ENCODE measurements at places on chromosomes 4 and X.

DNA sequence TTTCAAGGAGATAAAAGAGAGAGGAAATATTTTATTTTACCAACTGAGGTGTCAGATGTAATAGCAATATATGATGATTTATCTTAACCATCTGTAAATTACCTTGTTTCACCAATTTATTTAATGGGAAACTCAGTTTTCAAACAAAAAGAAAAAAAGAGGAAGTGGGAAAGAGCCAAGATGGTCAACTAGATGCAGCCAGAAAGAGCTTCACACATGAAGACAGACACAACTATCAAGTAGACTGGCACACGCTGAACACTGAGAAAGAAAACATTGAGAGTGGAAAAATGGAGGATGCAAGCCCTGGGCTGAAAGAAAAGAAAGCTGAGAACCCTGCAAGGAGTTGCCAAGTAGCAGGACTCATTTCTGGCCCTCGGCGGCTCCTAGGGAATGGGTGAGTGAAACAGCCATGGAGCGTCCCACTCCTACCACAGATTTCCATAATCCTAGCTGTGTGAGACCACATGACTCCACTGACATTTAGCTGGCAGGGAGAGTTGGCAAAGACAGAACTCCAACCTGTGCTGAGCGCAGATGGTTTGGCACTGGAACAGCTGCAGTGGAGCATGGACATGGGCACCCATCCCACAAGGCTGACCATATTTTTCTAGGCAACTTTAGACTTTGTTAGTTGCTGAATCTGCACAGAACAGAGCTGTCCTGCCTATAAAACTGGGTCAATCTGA is 409.3 kb downstream of the FAM47B start:
- DNase-seq = no peak

- peak; percentile 83 for DNase-seq
Observed at GRCh38 chr4:2800691-2801596, 8.1 kb downstream of the SH3BP2 start.

DNA sequence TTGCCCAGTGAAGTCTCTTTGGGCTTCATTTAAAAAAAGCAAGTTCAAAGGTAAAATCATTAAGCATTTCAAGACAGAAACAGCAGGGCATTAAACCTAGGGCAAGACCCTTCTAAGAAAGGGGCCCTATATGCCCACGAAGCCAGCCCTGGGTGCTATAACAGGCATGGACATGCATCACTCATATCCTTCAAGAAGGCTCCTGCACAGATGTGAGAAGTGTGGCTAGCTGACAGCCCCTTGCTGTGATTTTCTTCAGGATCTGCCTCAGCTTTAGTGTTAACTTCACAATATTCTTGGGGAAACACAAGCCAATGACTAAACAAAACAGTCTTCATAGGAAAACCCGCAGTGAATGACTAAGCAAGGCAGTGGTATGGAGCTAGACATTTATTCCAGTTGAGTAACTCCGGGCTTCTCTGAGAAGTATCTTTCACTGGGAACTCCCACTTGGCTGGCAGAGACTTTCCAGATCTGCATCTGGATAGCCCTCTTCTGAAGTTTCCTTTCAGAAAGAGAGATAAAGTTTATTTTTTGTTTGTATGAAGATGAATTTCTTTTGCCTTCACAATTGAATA is 11.9 kb upstream of the MAOA start:
- no peak for DNase-seq

DNA sequence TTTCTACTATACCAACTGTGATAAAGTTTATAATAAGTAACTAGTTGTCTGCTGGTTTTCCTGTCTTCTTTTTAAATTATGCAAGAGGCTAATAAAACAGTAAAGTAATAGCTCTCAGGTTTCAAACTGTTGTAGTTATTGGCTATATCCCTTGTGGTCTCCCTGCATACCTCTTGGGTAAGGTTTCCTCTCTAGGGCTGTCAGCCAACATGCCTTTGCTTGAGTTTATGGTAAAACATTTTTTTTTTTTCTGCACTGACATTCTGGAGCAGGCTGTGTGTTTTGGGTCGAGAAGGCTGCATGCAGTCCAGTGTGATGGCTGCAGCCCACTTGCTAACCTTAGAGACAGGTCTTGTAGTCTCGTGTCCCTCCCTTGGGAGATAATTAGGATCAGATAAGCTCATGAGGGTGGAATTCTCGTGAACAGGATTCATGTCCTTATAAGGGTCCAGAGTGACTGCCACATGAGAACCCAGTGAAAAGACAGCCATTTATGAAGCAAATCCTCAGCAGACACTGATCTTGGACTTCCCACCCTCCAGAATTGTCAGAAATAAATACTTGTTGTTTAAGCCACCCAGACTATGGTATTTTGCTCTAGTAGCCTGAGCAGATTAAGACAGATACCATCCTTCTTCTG is 831.2 kb downstream of the CCSER1 start:
- no peak for DNase-seq

DNA sequence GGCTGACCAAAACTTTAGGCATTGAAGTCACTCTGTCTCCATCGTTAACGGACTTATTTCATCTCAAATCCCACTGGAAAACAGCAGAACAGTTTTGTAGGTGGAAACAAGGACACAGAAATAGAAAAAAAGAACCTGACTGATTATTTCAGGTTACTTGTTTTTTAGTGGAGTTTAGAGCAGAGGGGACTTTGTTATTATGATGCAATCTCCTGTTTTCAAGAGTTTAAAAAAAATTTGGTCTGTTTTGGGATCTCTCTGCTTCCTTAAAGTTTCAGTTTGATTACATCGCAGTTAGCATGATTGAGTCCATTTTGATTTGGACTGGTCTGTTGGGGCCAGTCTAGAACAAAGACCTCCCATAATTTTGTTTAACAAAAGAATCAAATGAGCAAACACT is 13.6 kb downstream of the PROM1 start:
- DNase-seq = no peak

DNA sequence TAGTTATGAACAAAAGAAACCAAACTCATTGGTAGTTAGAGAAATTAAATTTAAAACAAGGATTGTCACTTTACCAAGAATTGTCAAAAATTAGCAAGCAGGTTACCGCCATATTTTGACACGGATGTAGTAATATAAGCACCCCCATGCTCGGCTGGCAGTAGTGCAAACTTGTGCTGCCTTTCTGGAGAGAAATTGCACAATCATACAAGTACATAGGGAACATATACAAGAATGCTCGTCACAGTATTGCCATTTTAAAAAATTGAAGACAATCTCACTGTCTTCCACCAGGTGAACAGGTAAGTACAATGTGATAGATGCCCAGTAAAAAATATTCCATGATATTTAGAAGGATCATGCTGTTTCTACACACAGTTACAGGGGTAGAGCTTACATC is 55.6 kb upstream of the SLC39A8 start:
- DNase-seq = no peak

- no peak for DNase-seq
Observed at GRCh38 chr4:40515398-40516293, 114.0 kb downstream of the RBM47 start.

GRCh38 chr4:41000356-41000755 is 214.0 kb downstream of the APBB2 start:
- DNase-seq = no peak

Measured in retina (tissue), 1 donor.